ENCODE measurements at places on chromosomes 4 and X.

GRCh38 chrX:21004835-21005234, 369.4 kb upstream of the CNKSR2 start:
- DNase-seq = no peak

DNA sequence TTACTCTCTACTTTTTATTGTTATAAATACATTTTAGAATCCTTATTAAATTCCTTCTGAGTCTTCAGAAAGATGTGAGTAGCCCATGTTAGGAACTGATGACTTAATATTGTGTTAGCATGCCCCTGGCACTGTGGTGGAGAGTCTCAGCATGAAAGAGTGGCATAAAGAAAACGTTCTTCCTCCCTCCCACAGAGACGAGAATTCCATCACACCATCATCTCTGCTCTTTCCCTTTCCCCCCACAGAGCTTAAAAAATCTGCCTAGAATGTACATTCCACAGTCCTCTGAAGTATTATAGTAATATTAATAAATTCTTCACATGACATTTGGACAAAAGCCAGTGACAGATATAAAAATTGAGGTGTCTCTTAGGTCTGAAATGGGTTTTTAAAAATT, 117.8 kb upstream of the DKK2 start:
- no peak for DNase-seq

DNA sequence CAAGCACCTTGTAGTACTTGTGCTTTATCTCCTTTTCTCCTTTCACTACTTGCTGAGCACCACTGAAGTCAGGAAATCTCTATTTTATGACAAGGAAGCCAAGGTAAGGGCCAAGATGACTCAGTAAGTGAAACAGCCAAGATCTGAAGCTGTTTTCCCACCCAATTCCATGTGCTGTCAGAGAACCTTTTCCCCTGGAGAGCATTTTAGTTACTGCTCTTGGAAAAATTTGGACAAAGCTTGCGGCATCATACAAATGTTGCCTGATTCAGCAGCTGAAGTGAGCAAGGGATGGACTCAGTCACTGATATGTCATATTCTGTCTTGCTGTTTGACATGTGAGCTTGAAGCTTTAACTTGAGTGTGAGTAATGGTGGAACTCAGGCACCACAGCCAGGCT, 391.4 kb downstream of the RAB28 start:
- no peak for DNase-seq

- no peak for DNase-seq
These were observed 91.9 kb downstream of the ANOS1 start for GRCh38 chrX:8639949-8640475.

DNA sequence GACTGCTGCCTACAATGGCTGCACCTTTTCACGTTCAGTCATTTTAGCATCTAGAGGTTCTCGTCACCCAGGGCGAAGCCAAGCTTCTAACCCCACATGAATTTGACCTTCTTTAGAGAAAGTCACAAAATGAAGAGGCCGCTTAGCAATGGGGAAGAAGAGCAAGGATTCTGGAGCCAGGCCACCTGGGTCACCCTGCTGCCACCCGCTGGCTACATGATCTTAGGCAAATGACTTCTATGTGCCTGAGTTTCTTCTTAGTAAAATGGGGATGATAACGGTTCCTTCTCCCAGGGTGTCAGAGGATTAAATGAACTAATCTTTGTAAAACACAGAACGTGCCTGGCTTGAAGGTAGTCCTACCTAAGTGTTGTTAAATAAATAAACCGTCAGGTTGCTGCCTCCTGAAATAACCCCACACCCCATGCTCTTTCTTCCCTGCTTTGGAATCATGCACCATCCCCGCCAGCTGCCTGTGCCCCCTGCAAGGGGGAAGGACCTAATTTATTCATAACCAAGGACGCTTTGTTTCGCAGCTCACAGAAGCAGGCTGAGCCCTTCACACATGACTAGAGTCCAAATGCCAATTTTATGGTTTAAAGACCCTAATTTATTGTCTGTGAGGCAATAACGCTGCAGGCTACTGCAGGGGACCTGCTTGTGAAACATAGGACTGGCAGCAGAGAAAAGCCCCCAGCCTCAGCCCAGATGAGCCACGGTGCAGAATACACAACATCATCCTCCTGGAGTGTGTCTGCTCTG, 28.6 kb upstream of the NSG1 start:
- DNase-seq = no peak

GRCh38 chr4:98027827-98028226, 115.4 kb downstream of the STPG2 start:
- no peak for DNase-seq

DNA sequence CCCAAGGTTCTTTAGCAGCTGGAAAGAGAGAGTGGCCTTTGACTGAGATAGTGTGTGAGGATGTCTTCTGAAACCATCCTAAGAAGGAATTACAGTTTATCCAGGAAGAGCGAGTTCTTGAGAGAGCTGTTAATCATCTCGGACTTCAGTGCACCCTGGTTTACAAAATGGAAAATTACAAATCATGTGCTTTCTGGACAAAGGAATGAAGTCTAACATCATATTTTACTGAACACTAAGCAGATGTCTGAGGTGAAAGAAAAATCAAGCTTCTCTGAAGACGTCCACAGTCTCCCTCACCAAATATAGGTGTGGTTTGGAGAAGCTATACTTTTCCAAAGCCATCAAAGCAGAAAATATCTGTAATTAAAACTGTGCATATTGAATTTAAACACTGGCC, 30.8 kb upstream of the CYP2U1 start:
- no peak for DNase-seq

- DNase-seq = no peak
These were observed 39.7 kb downstream of the TRIM61 start for GRCh38 chr4:164937576-164938270.

- no peak for DNase-seq
These were observed 2.1 kb downstream of the CCDC120 start for GRCh38 chrX:49060914-49061313.

- DNase-seq = no peak
These were observed 407 bp upstream of the ZC4H2 start for GRCh38 chrX:64976673-64977040.

DNA sequence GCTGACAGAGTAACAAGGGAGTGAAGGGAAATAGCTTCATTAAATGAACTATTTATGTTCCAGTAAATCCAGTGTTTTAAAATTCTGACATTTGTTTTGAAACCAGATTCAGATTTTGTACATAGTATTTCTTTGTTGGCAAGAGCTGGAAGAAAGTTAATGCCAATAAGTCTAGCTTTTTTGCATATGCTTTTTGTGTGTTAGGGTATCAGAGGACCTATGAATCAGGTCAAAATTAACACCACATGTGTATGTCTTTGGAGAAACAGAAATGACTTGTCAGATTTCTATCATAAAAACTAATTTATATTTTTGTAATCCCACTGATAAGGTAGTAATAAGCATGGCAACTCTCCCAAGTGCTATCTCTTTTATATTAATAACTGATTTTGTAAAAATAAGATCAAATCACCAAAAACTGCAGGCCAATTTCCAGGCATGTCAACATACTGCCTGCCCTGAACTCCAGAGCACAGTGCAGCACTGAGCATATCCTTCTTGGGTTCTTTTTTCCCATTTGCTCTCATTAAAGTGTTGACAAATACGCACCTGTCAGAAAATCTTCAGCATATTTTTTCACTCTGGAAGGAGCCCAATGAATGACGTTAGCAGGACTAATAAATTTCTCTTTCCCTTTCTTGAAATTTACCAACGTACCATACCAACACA, 65.5 kb downstream of the SH3RF1 start:
- no peak for DNase-seq

DNA sequence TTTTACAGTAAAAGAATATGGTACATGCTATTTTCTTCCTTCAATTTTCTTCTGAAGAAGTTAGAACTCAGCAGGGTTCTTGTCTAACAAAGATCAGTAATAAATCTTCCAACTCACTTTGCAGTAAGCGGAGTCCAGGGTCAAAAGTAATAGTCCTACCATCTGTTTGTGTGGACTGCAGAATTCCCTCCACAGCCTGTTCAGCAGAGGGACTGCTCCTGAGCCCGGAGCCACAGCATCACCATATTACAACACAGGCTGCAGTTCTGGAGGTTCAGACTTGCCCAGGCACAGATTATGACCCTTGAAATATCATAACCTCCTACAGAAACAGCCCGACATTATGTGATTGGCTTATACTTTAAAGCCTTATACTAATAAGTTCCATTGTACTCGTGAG, 10.3 kb downstream of the FHDC1 start:
- DNase-seq = no peak

DNA sequence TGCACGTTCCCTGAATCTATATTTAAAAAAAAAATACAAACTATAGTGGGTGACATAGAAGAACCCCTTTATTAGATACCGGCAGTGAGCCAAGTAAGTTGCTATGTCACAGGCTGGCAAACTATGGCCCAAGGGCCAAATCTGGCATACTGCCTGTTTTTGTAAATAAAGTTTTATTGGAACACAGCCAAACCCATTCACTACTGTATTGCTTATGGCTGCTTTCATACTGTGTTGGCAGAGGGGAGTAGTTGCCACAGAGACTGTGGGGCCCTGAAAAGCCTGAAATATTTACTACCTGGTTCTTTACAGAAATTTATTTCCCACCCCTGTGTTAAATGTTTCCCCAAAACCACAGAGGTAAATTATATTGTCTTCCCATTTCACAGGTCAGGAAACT, 71.2 kb upstream of the EGFL6 start:
- no peak for DNase-seq

DNA sequence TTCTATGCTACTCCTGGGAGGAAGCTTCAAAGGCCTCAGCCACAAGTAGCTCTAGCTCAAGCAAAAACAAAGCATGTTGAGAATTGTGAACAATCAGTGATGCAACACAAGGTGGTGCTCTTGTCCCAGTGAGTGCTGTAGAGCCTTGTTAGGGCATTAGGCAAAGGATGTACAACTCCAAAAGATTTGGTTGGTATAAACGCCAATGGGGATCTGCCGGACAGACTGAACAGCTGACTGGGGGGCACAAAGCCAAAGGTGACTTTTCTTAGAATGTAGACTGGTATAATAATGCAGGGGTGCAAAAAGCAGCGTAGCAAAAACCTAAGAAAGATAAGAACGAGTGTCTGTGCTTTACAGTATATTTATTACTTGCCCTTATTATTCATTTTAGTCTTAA, 62.6 kb upstream of the ALB start:
- DNase-seq = no peak

DNA sequence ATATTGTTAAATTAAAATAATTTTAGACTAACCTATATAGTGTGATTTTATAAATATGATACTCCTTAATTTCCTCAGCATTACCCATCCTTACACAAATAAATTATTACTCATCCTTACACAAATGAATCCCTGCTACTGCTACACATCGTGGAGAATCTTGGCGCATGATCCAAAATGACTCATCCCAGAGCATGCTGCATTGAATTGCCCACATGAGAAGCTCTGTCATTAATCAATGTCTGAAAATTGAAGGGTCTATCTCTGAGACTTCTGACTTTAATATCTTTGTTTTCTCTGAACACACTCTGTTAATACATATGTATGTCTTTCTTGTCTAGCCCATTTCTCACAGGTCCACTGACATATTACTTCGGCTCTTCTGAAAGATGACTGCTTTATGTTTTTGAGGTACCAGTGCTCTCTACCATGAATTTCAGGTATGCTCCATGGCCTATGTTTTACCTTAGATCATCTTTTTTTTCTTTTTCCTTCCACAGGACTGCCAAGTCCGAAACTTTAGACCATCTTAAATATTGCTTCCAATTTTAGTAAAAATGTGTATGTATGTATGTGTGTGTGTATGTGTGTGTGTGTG, 15.7 kb upstream of the DUSP21 start:
- DNase-seq = no peak

- no peak for DNase-seq
These were observed 13.9 kb downstream of the SLC2A9 start for GRCh38 chr4:10007436-10007740.

DNA sequence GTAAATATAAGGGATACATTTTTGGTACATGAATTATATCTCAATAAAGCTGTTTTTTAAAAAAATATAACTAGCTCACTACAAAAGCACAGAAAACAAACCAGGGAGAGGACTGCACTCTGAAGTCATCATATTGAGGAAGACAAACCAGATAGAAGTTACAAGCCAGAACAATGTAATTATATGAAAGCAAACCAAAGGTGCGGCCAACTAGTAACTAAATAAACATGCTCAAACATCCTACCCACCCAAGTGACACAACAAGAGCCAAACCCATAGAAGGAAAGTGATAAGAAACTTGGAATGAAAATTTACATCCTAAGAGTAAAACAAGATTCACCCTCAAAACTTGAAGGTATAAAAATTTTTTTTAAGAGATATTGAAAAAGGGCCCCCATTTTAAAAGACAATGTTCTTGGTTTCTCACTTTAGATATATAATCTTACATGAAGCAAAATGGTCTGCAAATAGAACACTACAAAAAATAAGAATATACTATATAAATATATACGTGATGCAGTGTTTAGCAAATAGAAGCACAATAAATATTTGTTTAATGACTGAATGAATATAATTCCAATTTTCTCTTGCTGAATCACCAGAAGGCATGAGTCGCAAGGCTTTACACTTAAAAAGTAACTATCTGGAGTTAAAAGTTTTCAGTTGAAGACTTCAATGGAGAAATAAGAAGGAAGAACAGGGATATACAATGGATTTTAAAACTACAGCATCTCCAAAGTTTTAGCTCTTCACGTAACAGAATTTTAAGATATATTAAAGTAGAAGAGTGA, 4.0 kb upstream of the SH3D19 start:
- no peak for DNase-seq

DNA sequence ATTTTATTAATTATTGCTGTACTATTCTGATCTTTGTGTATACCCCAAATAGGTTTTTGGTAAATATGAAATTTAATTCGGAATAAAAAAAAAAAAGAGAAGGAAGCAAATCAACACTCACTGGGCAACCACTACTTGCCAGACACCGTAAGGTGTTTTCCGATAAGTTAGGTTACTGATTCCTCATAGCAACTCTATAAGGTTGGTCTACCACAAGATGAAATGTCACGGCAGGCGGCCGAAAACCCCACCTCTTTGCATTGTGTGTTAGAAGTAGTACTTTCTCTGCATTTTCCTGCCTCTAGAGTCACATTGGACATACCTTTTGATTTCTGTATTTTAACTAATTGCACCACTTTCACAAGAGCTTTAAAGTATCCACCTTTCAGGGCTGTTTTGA, 44.5 kb upstream of the RASGEF1B start:
- DNase-seq = no peak

- peak; percentile 62 for DNase-seq
These were observed 1.8 kb downstream of the RAP2C start for GRCh38 chrX:132217203-132218073.

- no peak for DNase-seq
These were observed 103.7 kb upstream of the MAML3 start for GRCh38 chr4:140257461-140258305.

- DNase-seq = no peak
These were observed 15.0 kb downstream of the SHISA3 start for GRCh38 chr4:42412251-42412650.

- DNase-seq = no peak
These were observed 116.8 kb upstream of the SHISA3 start for GRCh38 chr4:42280327-42281095.

- DNase-seq = no peak
These were observed 877 bp upstream of the SLC16A2 start for GRCh38 chrX:74420196-74421035.
